ENCODE measurements at places on chromosomes 4 and X.

- DNase-seq: no peak
Measured at GRCh38 chr4:17636341-17636695, 21.9 kb downstream of the MED28 start.

DNA sequence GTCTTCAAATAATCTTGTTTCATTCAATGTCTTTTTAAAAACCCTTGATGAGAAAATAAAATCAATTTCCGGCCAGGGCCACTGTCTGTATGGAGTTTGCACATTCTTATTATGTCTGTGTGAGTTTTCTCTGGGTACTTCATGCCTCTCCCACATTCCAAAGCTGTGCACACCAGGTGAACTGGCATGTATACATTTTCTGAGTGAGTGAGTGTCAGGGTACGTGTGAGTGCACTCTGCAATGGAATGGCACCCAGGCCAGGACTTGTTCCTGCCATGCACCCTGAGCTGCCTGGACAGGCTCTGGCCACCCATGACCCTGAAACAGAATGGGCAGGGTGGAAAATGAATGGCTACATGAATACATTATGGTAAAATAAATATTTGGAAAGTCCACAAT is 61.3 kb downstream of the UBE2NL start:
- no peak for DNase-seq

- no peak for DNase-seq
Measured at GRCh38 chr4:2419814-2420213, 1.1 kb downstream of the CFAP99 start.

- DNase-seq: no peak
Measured at GRCh38 chr4:127143460-127144195, 489.1 kb upstream of the INTU start.

GRCh38 chr4:6200011-6200921 is at the start of gene JAKMIP1:
TSS of gene JAKMIP1 (minus strand) at chr4:6200549. CDS start at chr4:6112850, 87,699 bp downstream.
- peak; percentile 81 for DNase-seq

DNA sequence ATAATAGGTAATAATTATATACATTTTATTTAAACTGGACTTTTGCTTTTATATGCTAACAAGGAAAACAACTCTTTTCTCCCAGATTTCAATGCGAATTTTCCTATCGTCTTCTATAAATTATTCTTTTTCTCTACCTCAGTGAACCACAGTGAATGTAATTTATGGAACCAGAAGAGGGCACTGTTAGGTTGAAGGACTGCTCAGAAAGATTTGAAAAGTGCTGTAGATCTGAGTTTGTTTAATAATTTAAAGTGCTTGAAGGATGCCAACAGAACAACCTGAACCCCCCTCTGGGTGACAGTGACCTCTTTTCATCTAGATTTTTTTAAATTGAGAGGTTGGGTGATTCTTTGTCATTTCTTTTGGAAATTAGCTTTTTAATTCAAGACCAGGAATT is 54.9 kb downstream of the PHOX2B start:
- no peak for DNase-seq

GRCh38 chrX:100368167-100368566 is 41.9 kb downstream of the PCDH19 start:
- no peak for DNase-seq

GRCh38 chrX:119790977-119791436 is 423 bp downstream of the RPL39 start:
- DNase-seq: no peak

GRCh38 chr4:105550641-105551040 is 1.8 kb upstream of the ARHGEF38 start:
- DNase-seq: no peak

DNA sequence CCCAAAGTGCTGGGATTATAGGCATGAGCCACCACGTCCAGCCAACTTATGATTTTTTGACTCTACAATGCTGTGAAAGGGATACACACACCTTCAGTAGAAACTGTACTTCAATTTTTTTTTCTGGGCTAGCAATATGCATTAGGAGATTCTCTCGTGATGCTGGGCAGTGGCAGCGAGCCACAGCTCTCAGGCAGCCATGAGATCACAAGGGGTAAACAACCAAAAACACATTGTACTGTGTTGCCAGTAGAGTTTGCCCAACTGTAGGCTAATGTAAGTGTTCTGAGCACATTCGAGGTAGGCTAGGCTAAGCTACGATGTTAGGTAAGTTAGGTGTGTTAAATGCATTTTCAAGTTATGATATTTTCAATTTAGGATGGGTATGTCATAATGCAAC is 25.7 kb downstream of the RAB33A start:
- no peak for DNase-seq

GRCh38 chr4:13514722-13515121 is 29.6 kb downstream of the NKX3-2 start:
- DNase-seq: no peak

GRCh38 chr4:156329779-156330178 is 376.1 kb upstream of the CTSO start:
- DNase-seq: no peak

DNA sequence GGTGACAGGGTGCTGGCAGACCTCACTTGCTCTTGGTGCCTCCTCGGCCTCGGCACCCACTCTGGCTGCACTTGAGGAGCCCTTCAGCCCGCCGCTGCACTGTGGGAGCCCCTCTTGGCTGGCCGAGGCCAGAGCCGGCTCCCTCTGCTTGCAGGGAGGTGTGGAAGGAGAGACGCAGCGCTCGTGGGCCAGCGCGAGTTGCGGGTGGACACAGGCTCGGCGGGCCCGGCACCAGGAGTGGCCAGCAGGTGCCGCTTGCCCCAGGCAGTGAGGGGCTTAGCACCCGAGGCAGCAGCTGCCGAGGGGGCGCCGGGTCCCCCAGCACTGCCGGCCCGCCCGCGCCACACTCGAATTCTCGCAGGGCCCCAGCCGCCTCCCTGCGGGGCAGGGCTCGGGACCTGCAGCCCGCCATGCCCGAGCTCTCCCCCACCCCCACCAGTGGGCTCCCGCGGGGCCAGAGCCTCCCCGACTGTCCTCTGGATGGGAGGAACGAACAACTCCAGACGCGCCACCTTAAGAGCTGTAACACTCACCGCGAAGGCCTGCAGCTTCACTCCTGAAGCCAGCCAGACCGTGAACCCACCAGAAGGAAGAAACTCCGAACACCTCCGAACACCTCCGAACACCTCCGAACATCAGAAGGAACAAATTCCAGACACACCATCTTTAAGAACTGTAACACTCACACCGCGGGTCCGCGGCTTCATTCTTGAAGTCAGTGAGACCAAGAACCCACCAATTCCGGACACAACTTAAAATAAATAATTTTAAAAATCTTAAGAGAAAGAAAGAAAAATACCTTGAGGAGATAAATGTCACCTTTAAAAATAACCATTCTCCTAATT is 311.1 kb upstream of the SLC7A11 start:
- no peak for DNase-seq

GRCh38 chr4:42895452-42895851 is 2.9 kb downstream of the GRXCR1 start:
- no peak for DNase-seq

- DNase-seq: no peak
Measured at GRCh38 chrX:9681011-9681410, 84.6 kb downstream of the GPR143 start.

GRCh38 chr4:74328501-74328900 is 20.2 kb downstream of the EPGN start:
- no peak for DNase-seq

DNA sequence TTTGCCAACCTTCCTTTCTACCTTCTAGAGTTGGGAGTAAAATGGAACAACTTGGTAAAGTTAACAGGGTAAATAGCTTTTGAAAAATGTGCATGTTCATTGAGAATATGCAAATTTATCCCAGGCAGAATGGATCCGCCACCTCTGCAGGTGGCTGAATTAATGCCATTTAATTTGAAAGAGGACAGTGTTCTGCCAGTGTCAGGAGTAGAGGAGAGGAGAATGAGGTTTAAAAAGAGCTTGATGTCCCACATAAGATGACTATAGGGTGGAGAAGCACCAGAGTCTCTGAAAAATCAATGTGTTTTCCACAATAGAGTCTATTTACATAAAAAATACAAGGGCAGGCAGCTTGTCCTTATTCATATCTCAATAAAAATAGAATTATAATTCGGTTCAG is 1804.3 kb upstream of the PCDH10 start:
- DNase-seq: no peak

DNA sequence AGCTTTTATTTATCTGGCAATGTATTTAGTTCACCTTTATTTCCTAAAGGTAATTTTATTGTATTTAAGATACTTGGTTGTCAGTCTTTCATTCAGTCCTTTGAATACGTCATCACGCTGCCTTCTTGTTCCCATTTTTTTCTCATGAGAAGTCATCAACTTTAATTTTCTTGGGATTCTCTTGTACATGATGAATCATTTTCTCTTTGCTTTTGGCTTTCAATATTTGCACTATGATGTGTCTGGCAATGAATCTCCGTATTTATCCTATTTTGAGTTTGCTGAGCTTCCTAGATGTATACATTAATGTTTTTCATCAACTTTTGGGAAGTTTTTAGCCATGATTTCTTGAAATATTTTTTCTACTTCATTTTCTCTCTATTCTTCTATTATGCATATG is 28.4 kb downstream of the CLDN2 start:
- no peak for DNase-seq

DNA sequence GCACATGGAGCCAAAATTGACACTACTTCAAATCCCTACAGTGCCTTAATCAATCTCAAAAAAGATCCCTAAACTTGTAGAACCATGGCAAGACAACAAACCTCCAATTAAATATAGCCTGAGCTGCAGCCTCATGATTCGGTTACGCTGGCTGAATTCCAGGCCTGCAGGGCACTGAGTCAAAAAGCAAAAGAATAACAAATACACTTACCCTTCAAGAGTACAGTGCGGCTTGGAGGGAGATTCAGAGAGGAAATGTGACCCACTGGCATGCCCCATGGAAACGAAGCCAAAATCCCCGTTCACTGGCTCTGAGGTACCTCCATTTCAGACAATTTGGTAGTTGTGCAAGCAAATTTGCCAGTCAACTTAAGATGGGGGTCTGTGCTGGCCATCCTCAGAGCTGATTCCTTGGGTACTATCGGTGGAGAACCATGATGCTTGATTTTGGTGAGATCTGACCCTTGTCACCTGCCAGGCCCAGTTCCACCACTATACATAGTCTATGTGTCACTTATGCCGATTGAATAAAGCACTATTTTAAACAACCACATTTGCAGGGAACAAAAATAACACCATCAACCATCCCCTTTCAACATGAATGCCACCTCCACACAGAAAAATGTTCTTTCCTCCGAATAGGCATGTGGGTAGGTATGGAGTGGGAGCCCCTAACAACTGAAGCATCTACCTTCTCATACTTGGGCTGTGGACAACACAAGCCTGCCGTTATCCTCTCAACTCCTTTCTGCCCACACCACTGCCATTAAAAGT is 2.1 kb downstream of the C4orf54 start:
- DNase-seq: no peak

DNA sequence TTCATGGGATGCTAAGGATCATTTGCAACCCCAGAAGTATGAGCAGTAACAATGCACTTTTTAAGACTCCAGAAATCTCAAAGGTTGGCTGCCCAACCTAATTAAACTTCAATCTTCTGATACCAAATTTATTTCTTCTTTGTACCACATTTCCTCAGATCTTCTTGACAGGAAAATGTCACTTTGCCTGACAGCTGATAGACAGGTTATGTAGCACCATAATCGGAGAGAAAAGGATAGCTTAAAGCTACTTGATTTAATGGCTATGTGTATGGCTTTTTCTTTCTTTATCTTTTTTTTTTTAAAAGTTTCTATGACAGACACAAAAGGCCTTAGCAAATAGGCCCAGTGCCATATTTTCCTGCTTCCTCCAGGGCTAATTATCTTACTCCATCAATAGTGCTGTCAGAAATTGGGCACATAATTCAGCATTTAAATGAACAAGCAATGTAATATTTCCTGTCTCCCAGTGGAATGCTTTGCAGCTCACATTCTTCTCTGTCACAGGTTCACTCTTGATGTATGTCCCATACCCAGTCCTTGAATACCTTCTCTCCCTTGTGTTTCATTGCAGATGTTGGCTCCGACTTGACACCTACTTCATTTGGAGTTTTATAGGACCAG is 795.7 kb downstream of the ADGRL3 start:
- DNase-seq: no peak

- DNase-seq: no peak
Measured at GRCh38 chr4:15912961-15913630, 25.4 kb downstream of the FGFBP1 start.

- DNase-seq: no peak
Measured at GRCh38 chrX:11764602-11765067, 6.6 kb downstream of the MSL3 start.

- no peak for DNase-seq
Measured at GRCh38 chr4:62118558-62118957, 918.4 kb downstream of the ADGRL3 start.

DNA sequence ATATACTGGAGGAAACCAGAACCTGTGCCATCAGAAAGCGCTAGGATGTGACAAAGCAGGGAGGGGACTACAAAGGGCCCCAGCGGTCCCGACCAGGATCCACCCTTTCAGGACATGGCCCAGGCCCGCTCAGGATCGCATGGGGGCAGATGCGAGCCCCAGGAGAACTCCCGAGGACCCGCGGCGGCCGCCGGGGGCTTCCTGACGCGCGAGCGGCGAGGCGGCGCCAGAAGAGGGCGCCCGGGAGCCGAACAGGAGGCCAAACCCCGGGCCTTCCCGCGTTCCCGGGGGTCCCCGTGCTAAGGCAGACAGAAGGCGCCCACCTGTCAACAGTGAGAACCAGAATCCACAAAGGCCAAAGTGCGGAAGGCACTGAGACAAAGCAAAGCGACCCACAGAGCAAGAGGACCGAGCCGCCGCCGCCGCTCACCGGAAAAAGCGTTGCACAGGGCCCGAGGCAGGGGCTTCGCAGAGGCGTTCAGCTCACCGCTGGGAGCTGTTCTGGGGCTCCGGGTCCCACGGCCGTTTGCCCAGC is 7.3 kb upstream of the OPN1LW start:
- peak; percentile 29 for DNase-seq

DNA sequence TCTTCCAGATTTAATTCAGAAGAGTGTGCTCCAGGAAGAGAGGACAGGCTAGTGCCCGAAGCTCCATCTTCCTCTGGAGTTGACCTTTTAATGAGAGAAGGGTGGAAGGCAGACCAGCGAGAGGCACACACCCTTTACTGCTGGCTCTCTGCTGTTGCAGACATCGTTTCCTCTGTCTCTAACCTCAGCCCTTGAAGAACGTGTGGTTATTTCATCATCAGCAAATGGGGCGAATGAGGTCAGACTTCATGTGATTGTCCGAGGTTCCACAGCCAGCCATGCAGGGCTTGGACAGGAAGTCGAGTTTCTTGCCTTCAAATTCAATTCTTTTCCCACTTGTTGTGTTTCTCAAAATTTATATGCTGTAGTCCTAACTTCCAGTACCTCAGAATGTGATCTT is 155.2 kb upstream of the MSX1 start:
- DNase-seq: no peak

DNA sequence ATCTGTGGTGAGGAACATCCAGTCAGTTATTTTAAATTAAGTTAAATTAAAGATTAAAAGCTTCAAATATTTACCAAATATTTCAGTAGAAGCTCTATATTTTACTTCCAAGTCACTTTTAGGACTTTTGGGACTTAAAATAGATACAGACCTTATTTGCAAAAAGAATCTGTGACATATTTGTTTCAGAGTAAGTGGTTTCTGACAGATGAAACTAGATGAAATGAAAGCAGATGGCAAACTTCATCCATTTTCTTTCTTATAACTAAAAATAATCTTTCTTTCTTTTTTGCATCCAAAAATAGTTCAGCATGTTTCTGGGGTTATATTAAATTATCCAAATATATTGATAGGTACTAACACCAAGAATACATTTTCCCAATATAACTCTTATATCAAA is 6.6 kb upstream of the UTP3 start:
- no peak for DNase-seq
